ENCODE measurements at places on chromosomes 7 and 10.
A peak's percentile ranks its signal among the peaks of the same experiment; 100 is the strongest.

- no peak for DNase-seq
Measured at GRCh38 chr7:103689255-103689654, 243.2 kb upstream of the SLC26A5 start.

DNA sequence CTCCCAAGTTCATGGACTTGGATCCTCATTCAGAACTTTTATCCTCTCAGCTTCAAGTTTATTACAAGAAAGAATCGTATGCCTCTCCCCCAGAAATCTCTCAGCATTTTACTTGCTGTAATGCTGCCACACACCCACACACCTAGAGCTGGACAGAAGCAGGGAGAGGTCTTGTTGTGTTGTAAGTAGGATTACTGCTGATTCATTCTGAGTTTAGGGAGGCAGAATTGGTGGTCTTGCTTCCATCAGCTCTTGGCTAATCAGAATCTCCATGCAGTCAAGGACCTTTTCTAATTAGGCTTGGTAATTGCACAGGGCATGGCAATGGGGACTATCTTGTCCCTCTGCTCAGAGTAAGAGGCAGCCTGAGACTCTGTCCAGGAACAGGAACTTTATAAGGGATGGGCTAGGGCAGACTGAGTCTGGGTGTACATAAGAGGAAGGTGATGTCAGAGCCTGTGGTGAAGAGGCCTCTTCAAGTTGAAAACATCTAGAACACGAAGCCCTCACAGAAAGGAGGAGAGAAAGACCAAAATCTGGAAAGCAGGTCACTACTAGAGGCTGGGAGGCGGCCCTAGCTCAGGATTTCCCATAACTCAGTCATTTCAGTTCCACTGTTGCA, 7.0 kb upstream of the PTPRE start:
- DNase-seq, result no peak

DNA sequence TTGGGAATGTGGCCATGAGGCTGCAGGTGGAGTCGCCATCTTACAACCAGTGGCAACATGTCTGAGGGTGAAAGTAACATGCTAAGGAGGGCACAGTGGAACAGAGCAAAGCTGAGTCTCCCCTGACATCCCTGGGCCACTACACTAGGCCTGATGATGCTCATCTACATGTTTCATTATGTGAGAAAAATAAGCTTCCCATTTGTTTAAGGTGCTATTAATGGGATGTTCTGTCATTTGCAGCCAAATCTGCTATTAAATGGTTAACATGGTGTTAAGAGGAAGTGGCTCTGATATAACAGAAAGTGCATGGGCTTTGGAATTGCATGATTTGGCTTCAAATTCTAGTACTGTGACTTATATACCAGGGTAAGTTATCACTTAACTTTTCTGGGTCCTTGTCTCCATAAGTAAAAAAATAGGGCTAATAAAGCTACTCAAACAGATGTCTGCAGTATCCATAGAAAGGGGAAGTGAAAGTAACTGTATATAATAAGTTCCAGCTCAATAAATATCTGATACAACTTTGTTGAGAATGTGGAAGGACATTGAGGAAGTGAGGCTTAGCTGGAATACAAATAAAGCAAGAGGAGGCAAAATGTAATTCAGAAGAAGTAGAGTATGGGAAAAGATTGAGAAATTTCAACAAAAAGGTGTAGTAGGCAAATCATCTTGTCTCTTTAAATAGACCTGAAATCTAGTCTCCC, 158.9 kb downstream of the RTKN2 start:
- DNase-seq, result no peak

DNA sequence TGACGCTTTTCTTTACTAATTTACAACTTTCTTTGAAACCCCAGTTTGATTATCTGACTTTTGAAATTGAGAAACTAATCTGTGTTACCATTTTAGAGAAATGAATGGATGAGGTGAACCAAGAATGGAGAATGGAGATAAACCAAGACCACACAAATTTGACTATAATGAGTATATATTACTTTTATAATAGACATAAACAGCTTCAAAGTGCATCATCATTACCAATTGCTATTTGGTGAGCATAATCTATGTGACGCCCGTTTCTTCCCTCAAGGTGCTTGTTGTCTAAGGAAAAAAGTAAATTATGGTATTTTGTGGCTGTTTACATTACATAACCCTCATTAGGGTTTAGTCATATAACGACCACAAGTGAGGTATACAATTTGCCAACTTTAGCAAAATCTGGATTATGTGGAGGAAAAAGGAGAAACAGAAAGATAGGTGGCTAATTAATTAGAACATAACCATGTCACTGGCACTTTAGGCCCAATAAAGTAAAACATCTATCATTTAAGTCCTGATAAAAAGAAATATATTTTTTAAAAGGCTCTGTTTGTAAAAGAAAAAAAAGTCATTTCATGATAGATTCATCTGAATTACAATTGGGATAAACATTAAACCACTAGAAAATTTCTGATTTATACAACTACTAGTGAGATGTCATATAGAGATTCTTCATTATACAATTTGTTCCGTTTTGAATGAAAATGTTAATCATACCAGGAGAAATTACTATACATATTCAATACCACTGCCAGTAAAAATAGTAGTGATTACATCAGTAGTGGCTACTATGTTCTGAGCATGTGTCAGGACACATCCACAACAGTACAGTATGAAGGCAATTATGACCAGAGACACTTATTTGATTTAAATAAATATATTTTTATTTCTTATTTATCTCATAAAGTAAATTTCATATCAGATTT, 118.2 kb upstream of the FAM133B start:
- no peak for DNase-seq

- peak; percentile 5 for DNase-seq
Measured at GRCh38 chr10:50421026-50421719, 169.9 kb upstream of the ASAH2 start.

GRCh38 chr7:84474436-84474835, 279.8 kb upstream of the SEMA3A start:
- DNase-seq, result no peak

- no peak for DNase-seq
Measured at GRCh38 chr10:69684020-69684980, 54.3 kb downstream of the FAM241B start.

DNA sequence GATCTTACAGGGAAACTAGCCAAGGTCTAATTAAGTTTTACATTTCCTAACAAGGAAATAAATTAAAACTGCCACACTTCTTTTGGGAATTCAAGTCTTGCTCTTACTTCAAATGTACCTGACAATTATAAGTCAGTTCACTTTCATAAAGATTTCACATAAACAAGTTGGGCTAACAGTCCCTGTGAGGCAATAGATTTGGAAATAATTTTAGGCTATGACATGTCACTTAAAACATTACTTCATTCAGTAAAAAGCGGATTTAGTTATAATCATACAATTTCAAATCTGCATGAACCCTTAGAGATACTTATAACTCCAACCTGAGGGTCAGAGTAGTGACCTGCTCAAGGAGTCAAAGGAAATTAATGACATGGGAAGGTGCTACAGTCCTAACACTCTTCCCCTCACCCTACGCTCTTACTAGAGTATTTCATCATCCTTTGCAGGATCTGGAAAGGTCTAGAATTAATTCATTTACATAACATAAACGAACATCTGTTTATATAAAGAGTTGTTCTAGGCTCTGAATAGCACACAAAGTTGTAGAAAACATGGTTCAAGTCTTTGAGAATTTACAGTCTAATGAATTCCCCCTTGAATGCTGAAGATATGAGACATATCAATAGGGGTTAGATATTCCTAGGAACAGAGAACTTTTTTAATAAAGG, 32.3 kb upstream of the DNAJB12 start:
- DNase-seq, result no peak

GRCh38 chr10:61215246-61215645, 237.9 kb downstream of the TMEM26 start:
- no peak for DNase-seq

- no peak for DNase-seq
Measured at GRCh38 chr10:126099366-126099765, 203.0 kb downstream of the FANK1 start.

DNA sequence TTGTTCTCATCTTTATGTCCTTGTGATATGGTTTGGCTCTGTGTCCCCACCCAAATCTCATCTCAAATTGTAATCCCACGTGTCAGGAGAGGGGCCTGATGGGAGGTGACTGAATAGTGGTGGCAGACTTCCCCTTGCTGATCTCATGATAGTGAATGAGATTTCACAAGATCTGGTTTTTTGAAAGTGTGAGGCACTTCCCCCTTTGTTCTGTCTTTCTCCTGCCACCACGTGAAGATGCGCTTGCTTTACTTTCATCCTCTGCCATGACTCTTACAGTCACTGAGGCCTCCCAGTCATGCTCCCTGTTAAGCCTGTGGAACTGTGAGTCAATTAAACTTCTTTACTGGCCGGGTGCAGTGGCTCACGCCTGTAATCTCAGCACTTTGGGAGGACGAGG, 161.0 kb downstream of the HERPUD2 start:
- DNase-seq, result no peak

DNA sequence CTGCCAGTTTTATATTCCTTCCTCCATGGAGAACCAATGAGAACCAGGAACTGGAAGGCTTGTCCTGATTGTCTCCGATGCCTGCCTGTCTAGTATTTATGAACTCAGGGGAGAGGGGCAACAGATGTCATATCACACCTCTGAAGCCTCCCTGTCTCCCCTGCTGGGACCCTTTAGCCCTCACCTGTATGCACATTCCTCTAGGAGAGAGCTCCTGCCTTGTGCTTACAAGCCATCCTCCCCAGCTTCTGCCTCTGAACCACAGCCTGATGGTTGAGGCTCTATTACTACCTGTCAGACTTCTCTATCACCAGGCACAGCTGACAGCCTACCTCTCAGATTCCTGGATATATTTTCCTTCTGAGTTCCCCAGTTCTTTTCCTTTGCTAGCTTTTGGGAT, 5.9 kb upstream of the FAM131B start:
- no peak for DNase-seq

DNA sequence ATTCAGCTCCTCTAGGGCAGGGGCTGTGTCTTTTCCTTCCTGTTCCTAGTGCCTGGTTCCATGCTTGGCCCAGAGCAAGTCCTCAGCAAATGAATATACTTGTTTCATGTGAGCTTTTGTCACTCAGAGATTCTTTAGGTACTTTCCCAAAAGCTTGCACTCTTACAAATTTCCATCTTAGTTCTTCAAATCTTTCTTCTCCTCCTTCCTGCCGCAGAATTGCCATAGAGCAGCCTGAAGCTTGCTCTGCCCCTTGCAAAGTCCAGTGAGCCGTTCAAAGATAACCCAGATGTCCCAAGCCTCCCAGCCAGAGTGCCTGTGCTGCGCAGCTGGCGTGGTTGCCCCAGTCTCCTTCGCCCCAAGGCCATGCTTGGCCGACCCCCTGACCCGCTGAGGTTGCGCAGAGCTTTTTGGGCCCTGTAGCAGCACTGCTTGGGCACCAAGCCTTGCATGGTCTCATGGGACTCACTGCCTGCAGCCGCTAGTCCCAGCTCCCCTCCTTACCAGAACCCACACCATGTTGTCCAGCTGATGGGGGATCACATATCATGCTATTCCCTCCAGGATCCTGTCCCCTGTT, 20.7 kb downstream of the CHST3 start:
- no peak for DNase-seq

GRCh38 chr10:103417601-103418000, 21.2 kb downstream of the PDCD11 start:
- DNase-seq, result no peak

GRCh38 chr7:44965441-44965903, 13.3 kb downstream of the MYO1G start:
- DNase-seq, result no peak

GRCh38 chr10:25493122-25493893, 318.5 kb downstream of the GPR158 start:
- DNase-seq, result no peak

DNA sequence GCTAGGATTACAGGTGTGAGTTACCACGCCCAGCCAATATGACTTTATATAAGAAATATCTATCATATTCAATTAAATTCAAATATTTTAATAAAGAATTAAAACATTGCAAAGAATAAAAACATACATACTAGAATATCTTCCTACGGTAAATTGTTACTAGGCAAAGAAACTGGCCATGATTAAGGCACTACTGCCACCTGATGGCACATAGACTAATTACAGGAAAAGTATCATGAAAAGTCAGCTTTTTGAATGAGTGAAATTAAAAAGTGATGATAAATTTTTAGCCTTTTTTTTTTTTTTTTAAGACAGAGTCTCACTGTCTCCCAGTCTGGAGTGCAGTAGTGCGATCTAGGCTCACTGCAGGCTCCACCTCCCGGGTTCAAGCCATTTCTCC, 30.9 kb downstream of the MRPS33 start:
- no peak for DNase-seq

DNA sequence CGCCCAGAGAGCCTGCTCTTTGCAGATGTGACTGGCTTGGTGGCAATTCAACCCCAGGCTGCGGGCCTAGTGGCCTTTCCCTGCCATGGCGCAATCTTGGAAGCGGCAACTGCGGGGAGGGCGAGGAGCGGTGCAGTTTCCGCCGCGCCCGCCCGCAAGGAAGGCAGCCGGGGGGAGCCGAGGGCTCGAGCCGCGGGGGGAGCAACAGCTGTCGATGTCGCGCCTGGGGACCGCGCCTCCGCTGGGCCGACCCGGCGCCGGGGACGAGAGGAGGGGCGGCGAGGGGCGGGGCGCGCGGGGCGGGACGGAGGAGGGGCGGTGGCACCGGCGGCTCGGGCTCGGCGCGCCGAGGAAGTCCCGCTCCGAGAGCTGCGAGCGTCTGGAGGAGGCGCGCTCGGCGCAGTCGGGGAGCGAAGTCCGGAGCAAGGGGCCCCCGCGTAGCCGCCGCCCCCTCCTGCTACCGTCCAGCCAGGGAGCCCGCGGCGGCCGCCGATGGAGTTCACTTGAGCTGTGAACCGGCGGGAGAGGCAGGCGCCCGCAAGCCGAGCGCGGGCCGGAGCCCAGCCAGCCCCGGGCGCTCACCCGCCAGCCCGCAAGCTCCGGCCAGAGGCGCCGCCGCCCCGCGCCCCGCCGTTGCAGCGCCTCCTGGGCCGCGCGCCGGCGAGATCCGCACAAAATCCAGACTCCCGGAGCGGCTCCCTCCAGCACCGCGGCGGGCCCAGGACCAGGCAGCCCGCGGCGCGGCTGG, 438.1 kb upstream of the GALNT17 start:
- peak; percentile 34 for DNase-seq

DNA sequence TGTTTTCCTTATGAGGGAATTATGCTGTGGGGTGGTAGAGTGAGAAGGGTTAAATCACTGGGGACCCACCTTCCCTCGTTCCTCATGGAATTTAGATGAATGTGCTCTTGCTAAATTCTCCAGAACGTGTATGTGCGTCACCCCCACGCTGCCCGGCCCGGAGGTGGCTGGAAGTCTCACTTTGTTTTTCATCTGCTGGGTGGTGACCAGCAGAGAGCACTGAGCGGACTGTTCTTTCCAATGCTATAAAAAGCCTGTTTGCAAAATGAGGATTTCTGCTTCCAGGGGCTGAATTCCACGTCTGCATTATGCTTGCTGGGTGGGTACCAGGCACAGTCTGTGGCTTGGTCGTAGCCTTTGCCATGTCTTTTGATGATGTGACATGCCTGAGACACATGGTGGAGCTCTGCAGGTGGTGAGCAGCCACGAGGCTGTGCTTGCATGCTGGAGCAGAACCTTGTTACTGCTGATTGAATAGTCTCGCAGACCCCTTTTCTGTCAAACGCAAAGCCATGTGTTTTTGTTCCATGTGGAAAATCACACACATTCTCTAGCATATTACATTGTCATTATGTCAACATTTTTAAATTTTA, 31.9 kb upstream of the INSYN2A start:
- DNase-seq, result no peak

All from stimulated activated CD4-positive, alpha-beta T cell treated with anti-CD3 and anti-CD28 coated beads, Interleukin-4, amount 100 ng/mL, for 4 hours (primary cell).